ENCODE measurements at places on chromosomes 2 and 18.

GRCh38 chr2:86225581-86225980 lies 26.3 kb downstream of the MRPL35 start:
- DNase-seq, result no peak

- DNase-seq, result no peak
These were observed 109.1 kb downstream of the PIK3C3 start for GRCh38 chr18:42064109-42064508.

- no peak for DNase-seq
These were observed 131.4 kb downstream of the CDH20 start for GRCh38 chr18:61464551-61465142.

- no peak for DNase-seq
These were observed 317.9 kb upstream of the TNP1 start for GRCh38 chr2:217177720-217178119.

- no peak for DNase-seq
These were observed 54.7 kb downstream of the KCTD18 start for GRCh38 chr2:200454927-200455801.

DNA sequence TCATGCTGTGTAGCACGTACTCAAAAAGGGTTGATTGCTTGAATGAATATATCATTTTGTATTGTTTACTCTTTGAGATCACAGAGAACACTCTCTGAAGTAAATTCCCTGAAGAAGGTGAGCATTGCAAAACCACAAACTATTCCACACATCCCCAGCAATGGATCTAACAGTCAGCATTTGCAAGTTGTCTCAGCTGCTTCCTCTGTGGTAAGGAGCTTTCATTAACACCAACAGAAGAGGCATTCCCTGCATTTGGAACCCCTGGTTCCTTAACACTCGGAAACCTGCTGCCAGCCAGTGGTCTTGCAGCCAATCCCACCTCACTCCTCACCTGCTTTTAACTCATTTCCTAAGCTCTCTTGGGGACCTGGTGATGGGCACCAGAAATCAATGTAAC lies 108.4 kb downstream of the IRS1 start:
- DNase-seq, result no peak

DNA sequence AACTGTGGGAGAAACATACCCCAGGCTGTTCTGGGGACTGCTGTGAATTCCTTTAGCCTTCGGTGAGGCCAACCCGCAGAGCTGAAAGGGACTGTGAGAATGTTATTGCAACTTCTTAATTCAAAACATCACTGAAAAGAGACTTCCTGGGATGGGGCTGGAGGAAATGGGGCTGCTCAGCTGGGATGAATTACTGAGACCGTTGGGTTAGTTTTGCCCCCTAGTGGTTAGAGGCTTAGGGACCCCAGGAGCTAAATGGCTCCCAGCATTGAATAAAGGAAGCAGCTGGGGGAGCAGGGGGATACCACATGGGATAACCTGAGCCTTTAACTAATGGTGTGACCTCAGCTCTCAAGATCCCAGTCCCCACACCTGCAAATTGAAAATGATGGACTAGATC lies 941.1 kb upstream of the FANCL start:
- no peak for DNase-seq

DNA sequence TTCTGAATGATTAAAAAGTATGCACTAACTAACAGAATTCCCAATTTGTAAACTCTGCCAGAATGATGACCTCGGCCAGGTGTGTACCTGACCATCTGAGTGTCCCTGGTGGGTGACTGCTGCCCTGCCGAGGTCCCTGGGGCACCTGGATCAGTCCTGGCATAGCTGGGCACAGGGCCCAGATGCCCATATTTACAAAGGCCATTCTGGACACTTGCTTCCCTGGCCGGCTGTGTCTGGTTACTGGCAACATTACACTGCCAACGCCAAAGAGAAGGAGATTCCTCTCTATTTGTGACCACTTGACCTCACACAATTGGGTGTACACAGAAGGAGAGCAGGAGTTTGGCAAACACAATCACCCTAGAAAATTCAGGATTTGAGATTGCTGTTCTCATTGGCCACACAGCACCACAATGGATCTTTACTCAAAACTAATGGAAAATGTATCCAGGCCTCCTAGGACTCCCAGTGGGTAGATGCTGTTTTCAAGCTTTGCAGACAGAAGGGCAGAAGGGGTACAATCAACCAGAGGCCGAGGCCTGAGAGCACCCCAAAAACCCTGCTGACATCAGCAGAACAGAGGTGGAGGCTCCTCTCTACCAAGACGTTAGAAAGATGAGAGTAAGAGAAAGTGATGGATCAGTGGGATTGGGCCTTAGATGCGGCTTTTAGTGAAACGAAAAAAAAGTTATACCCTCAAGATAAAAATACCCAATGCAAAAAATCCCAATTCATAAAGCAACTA lies 58.3 kb upstream of the PXDN start:
- DNase-seq, result no peak

DNA sequence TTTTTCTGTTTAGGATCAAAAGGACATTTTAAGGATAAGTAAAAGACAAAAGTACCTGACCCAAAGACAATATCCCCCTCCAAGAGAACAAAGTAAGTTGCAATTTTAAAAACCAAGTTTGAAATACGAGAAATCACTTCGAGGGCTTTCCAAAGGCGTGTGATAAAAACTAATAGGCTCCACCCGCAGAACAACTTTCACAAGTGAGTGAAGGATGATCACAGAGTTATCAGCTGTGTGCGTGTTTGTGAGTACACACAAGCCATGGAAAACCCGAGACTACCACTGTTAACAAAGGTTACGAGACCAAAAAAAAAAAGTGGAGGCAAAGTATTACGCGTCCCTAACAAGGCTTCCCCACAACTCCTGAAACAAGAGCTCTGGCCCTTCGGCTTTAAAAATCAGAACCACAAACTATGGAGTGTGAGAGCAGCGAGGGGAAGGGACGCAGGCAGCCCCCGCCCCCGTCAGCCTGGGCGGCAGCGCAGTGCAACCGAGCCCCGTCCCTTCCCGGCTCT lies 719 bp downstream of the SMAD2 start:
- peak; percentile 10 for DNase-seq
